ENCODE measurements at places on chromosomes 13 and 19. TPM values are rescaled to one million over a fixed set of nuclear protein-coding genes. Genes with fewer than 3 reads are reported as not detected.
A peak's percentile ranks its signal among the peaks of the same experiment; 100 is the strongest.

DNA sequence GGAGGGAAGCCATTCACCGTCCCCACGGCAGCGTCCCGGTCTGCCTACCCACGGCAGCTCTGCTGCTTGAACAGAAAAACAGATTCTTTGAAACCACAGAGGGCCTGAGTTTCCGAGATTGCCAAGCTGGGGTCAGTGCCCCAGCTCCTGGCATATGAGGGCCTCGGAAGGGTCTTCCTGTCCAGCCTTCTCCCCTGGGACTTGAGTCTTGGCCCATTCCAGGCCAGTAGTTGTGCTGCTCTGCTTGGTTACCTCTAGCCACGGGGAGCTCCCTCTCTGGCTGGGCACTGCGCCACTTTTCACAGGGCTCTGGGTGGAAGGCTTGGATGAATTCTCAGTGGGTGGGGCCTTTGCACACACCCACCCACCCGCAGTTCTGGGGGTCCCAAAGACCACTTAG is 8.6 kb upstream of the SPIB start:
- no peak for DNase-seq

DNA sequence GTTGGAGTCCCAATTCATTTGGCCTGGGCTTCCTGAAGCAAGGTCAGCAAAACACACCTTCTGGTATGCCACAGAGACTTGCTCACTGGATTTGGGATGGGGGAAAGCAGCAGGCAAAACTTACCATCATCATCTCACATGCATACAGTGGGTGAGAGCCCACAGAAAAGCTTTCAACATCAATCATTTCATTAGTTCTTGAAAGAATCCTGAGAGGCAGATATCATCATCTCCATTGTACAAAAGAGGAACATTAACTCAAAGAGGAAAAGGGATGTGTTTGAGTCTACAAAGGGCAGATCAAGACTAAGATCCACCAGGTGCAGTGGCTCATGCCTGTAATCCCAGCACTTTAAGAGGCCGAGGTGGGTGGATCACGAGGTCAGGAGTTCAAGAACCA is 6.4 kb downstream of the WDR87 start:
- DNase-seq, result no peak

The CFD gene
- total RNA-seq, result 5.2 TPM

GRCh38 chr13:113040597-113041292 is 64.8 kb upstream of the F7 start:
- no peak for DNase-seq

The B3GNT3 gene
- total RNA-seq, result 17.3 TPM

The FAAP24 gene
- total RNA-seq, result 4.2 TPM

The LCP1 gene
- 7.0 TPM for total RNA-seq

GRCh38 chr19:33482476-33482875 is 39.1 kb downstream of the PEPD start:
- DNase-seq, result no peak

DNA sequence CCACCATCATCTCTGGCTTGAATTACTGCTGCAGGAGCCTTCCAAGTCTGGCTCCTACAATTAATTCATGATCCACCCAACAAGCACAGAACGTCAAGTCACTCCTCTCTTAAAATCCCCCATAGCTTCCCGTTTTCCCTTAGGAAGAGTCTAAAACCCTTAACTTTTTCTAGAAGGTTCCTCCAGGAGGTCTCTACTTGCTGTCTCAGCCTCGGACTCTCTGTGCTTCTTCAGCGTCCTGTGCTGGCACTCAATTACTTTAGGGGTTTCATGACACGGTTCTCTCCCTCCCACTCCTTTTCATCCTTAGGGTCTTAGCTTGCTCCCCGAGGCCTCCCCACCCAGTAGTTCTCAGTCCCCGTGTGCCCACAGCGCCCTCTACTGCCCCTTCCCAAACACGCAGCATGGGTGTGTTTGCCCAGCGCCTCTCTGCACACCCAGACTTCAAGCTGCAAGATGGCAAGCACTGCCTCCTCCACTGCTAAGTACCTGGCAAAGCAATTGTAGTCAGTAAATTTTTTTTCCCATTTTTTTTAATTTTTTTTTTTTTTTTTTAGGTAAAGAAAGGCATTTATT is 25.8 kb upstream of the MAP3K10 start:
- DNase-seq, result no peak

The ACP7 gene
- total RNA-seq, result 0.22 TPM

The ZNF112 gene
- 2.8 TPM for total RNA-seq

DNA sequence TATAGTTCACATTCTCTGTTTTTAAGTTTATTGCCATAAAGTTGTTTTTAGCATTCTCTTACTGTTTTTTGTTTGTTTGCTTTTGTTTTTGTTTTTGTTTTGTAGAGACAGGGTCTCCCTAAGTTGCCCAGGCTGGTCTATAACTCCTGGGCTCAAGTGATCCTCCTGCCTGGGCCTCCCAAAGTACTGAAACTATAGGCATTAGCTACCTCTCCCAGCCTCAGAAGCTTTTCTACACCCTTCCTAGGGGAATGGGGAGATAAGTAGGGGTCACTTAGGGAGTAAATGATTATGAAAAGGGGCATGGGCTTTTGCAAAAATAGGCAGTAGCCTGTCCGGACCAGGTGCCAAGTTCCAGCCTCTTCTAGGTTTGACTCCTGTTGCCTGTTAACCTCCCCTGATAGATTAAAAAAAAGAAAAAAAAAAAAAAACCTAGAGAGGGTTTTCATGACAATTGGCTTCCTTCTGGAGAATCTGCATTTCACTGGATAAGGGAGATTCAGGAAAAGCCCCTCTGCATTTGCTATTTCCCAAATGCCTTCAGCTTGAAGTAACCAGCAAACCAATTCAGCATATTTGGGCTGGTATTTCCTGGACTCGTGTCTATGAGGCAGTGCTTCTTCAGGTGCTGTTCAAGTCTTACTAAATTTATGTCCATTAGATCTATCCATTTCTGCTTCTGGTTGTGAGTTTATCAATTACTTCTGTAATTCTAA is 216.8 kb downstream of the TM9SF2 start:
- DNase-seq, result no peak

- no peak for DNase-seq
Measured at GRCh38 chr13:100240109-100240779, 151.4 kb downstream of the PCCA start.

GRCh38 chr13:44667943-44668342 is 91.8 kb upstream of the TSC22D1 start:
- peak; percentile 49 for DNase-seq

The OVOL3 gene
- total RNA-seq, result not detected

DNA sequence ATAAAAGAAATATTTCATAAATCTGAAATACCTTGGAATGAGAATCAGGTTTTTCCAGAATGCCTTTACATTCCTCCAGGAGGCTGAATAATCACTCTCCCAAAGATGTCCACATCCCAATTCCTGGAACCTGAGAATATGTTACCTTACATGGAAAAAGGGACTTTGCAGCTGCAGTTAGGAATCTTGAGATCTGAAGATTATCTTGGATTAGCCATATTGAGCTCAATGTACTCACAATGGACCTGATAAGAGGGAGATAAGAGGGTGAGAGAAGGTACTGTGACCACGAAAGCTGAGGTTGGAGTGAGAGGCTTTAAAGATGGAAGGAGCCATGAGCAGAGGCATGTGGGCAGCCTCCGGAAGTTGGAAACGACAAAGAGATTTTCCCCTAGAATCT is 36.8 kb upstream of the MBNL2 start:
- DNase-seq, result no peak

DNA sequence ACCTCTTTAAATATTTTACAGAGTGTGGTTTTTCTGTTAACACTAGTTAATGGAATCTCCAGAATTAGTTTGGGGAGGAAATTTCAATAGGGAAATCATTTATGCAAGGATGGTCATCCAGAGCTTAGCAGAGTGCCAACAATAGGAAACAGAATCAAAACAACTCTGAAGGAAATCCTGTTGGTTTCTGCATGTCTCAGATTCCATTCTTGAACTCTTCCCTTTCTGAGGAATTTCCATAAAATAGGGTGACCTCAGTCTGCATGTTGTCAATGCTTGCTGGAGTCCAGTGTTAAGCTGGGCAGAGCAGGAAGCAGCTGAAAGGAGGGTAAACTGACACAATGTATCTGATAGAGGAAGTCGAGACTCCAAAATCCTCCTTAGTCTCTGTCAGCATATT is 16.9 kb downstream of the CBY2 start:
- peak; percentile 73 for DNase-seq

- no peak for DNase-seq
Measured at GRCh38 chr13:69291292-69291906, 816.2 kb upstream of the ATXN8OS start.

The CDX2 gene
- not detected for total RNA-seq

All from epithelial cell of proximal tubule (primary cell).